CD4-positive, alpha-beta T cell treated with Interleukin-15 for 4 hours (primary cell): ENCODE measurements at places on chromosomes 7 and 10.

DNA sequence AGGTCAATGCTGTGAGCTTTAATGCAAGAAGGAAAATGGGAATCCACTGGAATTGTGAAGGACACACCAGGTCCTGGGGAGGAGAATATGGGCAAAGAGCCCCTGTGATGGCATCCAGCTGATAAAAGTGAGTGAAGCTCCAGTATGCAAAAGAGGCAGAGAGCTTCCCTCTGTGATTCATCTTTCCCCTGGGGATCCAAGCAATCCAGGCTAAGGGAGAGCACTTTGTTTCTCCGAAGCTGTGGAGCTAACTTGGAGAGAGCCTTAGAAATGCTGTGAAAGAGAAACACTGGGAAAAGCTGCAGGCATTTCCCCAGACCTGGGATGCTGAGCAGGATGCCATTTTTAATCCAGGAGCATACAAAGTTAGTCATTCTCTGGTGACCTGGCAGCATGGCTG is 489.5 kb downstream of the SH2D4B start:
- DNase-seq, result no peak

DNA sequence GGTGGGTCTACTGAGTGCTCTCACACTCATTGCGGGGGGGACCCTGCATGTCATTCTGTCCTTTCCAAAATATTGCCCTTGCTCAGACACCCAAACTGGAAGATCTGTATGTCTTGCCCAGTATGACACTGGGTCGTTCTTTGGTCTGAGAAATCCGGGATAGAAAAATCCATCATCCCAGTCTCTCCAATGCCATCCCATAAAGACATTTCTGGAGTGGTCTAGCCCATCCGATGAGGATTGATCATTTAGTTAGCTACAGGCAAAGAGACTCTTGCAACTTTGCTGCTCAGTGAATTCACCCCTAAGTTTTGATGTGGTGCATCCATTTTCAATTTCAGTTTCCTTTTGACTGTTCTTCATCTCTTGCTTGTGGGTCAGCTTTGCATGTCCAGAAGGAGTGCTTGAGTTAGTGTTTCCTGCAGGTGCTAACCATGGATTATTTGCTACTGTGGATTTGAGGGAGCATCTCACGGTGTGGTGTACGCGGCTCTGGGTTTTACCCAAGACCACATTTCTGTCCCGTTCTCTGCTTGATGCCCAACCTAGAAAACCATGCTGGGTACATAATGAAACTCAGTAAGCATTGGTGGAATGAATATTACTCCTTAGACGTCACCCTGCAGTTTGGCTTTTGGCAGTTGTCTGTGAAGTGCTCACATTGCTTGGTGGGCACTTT is 247.0 kb upstream of the MKI67 start:
- no peak for DNase-seq

DNA sequence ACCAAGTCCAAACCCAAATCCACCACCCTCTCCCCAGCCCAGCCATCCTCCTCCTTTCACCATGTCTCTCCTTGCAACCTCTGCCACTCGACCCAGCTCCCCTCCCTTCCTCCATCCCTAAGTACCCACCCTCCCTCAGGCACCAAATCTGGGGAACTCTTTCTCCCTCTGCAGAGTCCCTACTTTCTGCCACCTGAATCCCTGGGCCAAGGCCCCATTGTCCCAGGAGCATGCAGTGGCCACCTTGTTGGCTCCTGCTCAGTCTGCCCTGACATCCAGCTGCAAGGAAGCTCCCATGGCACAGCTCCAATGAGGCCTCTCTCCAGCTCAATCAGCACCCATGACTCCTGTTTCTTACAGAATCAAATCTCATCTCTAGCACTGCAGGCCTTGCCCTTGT is 5.5 kb upstream of the UNC5B start:
- no peak for DNase-seq

DNA sequence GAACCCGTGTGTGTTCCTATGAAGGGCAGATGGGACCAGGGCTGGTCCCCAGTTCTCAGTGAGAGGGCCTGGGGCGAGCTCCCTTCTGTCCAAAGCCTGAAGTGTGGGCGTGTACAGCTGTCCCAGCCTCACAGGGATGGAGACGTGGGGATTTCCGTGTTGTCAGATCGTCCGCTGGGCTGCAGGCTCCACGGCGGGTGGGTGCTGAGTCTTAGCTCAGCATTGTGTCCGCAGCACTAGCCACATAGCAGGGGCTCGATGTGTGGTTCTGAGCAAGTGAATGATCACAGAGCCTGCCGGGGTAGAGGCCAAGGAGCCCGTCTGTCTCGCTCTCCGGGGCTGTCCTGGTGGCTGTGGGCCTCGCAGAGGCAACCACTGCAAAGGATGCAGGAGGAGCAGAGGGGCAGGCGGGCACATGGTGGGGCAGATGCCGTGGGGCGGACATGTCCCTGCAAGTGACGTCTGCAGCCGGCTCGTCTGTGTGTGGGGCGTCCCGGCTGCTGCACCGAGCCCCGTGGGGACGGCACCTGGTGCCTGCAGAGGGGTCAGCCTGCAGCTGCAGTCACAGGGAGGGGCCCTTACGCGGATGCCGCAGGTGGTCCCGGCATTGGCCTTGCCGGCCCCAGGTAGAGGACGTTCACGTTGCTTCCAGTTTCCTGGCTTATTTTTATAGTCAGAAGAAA is 30.9 kb downstream of the FAM20C start:
- DNase-seq, result no peak

- no peak for DNase-seq
These were observed 42.2 kb downstream of the ADCYAP1R1 start for GRCh38 chr7:31094271-31094670.

DNA sequence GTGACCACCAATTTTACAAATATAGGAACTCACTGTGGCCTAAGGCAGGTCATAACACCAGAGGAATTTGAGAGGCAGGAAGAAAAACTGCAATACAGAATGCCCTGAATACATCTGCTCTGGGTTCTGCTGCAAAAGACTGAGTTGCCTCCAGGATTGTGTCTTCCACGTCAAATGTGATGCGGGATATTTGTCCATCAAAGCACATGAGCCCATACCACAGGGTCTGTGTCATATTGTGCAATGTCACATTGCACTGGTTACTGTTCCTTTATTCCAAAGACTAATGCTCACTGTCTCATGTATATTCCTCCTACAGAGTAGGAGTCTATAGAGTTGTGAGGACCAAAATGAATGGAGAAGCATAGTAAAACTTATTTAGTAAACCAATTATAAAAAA is 58.6 kb upstream of the ABCB4 start:
- DNase-seq, result no peak
